ENCODE measurements at places on chromosomes 6 and 20.

- DNase-seq = no peak
Measured at GRCh38 chr20:47365023-47365764, 8.7 kb upstream of the ZMYND8 start.

DNA sequence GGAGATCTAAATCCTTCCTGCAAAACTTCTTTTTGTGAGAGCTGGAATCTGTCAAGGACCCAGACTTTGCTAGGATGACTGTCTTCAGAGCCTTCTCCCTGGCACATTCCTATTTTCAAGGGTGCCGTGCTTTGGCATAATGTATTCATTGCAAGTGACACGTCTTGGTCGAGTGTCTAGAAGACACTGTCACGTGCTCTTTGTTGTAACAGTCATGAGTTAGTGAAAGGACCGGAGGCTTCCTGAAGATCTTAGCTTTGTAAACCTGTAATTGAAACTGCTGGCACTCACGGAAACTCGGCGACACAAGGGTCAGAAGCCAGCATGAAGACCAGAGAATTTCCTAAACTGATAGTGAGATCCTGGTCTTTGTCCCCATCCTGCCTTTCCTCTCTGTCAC, 19.7 kb upstream of the TAGAP start:
- no peak for DNase-seq

DNA sequence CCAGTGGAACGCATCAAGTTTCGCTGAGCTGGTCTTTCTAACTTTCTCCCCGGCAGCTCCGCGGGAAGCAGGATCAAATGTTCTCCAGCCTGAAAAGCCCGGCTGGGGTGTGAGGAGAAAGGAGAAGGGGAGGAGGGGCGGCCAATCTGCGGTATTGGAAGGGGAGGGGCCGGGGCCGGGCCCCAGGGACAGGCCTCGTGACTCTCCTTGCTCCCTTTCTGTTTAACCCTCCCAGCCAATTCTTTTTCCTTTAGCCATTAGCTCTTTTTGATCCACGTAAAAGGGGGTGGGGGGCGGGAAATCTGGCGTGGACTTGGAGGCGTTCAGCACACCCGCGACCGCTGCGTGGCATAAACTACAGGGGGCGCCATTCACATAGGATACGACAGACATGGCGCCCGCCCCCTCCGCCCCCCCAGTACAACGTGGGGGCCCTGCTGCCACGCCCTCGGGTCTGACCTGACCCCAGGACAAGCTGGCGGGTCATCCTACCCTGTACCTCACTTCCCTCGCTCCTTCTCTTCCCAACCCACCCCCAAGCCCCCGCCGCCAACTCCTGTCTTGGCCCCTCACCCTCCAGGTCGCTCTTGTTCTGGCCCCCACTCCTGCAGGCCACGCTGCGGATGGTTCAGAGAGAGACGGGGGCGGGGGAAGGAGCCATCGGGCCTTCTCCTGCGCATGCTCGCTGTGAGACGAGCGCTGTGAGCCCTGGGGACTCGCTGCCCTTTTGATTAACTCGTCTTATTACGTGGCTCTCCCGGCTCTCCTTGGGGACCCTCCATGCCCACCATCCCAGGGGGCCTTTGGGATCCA, 7.8 kb upstream of the MDGA1 start:
- peak; percentile 74 for DNase-seq

- DNase-seq = no peak
Measured at GRCh38 chr6:66772800-66773199, 1065.8 kb upstream of the EYS start.

- DNase-seq = no peak
Measured at GRCh38 chr6:151257985-151258445, 18.2 kb downstream of the AKAP12 start.

- DNase-seq = no peak
Measured at GRCh38 chr6:2119275-2119674, 126.1 kb downstream of the GMDS start.

GRCh38 chr20:6421321-6422248, 298.8 kb upstream of the FERMT1 start:
- DNase-seq = no peak

GRCh38 chr6:154361476-154361875, 4.9 kb upstream of the IPCEF1 start:
- DNase-seq = no peak

- DNase-seq = no peak
Measured at GRCh38 chr6:10163203-10163962, 251.5 kb downstream of the TFAP2A start.

DNA sequence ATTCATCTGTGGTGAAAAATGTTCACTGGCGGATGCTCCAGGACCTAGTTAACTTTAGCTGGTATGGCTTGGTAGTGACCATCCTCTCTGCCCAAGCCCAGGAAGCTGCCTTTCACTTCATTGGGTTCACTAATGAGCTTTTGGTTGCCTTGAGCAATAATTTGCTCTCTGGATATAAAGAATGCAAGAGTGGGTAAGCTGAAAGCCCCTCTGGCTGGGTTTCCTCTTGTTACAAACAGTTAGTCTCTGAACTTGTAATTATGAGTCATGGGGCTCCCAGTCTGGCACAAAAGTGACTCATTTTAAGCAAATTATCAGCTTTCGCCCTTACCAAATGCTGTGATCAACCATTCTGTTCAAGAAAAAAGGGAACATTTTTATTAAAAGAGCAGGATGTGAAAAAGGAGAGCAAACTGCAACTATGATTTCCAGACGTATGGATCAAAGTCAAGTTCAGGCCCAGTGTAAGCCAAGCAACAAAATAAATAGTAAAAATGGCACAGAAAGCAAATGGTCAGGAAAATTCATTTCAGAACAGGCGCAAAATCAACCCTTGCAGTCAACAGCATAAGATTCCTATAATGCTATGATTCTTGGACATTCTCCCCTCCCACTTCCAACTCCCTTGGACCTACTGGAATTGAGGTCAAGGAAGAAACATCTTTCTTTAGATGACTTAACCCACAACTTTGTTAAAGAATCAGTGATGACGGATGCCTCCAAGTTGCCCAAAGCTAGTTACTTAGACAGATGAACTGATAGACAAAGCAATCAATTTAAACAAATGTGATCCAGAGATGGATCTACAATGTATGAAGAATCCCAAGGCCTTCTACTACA, 130.0 kb upstream of the KCNK16 start:
- DNase-seq = no peak

GRCh38 chr6:81727876-81728517, 24.5 kb downstream of the TENT5A start:
- DNase-seq = no peak

- DNase-seq = no peak
Measured at GRCh38 chr20:21503345-21503744, 10.5 kb downstream of the NKX2-2 start.

- no peak for DNase-seq
Measured at GRCh38 chr6:25874822-25875562, 949 bp upstream of the SLC17A3 start.

DNA sequence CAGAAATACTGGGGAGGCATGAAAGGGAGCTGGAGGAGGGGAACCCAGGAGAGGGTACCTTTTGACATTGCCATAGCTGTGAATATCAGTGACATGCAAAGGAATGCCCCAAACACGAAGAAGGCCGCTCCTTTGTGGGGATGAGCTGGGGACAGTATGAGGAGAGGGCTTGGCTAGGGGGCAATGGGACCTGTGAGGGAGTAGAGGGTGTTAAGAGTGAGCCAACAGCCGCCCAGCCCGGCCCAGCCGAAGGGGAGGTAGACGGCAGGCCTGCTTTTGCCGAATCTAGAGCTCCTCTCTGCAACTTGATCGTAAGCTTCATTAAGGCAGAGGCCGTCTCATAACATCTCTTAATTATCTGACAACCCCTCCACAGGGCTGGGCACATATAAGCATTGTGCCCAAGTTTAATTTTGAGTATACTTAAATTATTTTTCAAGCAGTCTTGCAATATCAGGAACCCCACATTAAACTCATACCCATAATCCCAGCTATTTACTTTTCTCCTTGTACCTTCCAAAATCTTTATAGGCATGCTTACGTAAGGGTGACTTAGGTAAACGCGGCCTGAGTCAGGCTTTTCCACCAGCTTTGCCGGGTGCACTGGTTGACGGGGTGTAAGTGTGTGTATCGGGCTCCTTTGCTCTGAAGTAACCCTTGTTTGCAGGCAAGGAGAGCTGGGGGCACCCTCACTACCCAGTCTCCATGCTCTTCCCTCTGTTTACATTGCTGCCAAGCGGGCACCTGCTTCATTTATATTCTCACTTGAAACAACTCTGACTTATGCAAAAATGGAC, 24.9 kb upstream of the VEGFA start:
- no peak for DNase-seq

DNA sequence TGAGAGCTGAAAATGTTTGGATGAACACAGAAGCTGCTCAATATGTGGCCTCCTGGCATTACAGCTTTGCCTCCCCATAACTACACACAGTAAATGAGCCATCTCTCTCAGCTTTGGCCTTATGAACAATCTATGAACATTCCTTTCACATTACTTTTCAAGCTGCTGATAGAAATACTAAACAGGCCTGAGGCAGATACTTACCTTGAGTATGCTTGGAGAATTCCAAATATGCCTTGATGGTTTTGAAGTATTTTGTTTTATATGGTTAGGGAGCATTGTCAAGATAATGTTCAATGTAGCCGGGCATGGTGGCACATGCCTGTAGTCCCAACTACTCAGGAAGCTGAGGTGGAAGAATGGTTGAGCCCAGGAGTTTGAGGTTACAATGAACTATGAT, 104.5 kb downstream of the CD24 start:
- DNase-seq = no peak

DNA sequence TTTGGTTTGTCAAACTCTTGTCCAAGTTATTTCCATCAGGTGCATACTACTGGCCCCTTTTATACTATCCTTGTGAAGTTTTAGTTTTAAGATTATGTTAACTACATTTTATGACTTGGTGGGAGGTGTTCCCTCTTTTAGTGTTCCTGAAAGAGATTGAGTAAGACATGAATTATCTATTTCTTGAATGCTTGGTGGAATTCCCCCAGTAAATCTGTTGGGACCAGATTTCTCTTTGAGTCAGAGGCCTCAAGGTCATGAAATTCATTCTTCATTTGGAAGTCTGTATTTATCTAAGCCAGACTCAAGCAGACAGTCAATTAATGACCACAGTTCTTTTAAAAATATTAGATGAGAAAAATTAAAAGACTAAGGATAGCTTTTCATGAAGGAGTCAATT, 81.3 kb downstream of the MOXD1 start:
- no peak for DNase-seq

- DNase-seq = no peak
Measured at GRCh38 chr20:49810491-49811190, 2.0 kb upstream of the SLC9A8 start.

GRCh38 chr6:138387577-138388368, 10.1 kb downstream of the SMIM28 start:
- DNase-seq = no peak

GRCh38 chr6:159953091-159953601, 15.7 kb upstream of the IGF2R start:
- DNase-seq = no peak

- DNase-seq = no peak
Measured at GRCh38 chr20:8062756-8063155, 43.2 kb upstream of the TMX4 start.

DNA sequence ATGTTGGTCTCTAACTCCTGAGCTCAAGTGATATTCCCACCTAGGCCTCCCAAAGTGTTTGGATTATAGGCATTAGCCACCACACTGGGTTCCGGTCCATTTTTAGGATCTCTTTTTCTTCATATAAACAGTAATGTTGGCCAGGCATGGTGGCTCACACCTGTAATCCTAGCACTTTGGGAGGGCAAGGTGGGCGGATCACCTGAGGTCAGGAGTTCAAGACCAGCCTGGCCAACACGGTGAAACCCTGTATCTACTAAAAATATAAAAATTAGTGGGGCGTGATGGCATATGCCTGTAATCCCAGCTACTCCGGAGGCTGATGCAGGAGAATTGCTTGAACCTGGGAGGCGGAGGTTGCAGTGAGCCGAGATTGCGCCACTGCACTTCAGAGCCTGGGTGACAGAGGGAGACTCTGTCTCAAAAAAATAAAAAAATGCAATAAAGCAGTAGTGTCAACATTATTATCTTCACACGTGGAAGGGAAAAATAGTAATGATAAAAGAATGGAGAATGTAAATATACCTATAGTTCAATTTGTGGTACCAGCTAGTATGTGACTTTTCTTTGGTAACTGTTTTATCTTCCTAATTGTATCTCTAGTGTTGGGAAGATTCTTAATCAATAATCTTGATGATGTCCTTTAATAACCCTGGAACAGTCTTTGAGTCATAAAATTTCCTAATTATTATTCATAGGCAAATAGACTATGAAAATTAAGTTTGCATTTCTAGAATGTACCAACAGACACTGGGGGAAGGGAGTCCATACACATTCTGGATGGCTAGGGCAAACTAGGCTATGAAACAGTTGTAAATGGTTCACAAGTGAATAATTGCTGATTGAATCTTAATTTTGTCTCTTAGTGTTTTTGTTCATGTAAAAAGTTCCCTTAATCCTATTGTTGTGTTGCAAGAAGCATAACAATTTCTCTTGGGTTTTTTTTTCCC, 3.6 kb downstream of the PARD6B start:
- no peak for DNase-seq

DNA sequence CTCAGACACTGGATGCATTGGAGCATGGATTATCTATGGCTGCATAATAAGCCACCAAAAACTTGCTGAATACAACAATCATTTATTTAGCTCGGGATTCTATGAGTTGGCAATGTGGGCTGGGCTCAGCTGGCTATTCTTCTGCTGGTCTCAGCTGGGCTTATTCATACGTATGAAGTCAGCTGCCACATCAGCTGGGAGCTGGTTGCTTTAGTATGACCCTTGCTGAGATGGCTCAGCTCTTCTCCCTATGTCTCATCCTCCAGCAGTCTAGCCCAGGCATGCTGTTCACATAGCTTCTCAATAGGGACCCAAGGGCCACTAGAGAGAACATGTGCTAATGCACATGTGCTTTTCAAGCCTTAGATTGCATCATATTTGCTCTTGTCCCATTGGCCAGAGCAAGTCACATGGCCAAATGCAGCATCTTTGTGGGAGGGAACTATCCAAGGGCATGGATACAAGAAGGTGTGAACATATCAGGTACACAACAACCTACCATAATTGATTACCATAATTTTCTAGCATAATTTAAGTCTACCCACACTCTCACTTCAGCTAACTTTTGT, 444.6 kb downstream of the KIF16B start:
- no peak for DNase-seq

DNA sequence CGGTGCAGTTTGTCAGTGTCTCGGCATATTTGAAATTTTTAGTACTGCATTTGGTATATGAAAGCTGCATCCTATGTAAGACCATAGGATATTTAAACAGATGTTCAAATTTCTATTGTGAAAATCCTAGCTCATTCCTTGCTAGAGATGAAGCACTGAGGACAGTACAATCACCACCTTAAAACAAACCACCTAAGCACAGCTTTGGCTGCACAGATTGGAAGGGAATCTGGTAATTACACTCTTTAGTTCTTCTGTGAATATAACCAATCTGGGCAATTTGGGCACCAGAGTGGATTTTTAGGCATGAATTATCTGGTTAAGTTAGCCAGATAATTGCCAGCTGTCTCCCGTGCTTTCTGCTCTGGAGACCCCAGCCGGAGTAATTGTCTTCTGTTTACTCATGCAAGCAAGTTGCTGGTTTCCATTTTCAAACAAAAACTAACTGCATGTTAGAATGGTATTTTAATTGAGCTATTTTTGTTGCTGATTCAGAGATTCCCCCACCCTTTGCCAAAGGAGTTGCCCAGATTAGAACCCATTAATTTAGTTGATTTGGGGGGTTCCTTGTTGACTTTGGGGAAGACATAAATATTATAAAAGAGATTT, 36.9 kb downstream of the E2F3 start:
- DNase-seq = no peak

- no peak for DNase-seq
Measured at GRCh38 chr6:53707108-53707897, 41.7 kb upstream of the KLHL31 start.

Measured in activated gamma-delta T cell treated with Interleukin-2 at 50 U/mL for 16 hours (primary cell).